ENCODE measurements at places on chromosomes 5 and 9.

- DNase-seq = no peak
These were observed 15.0 kb downstream of the TLX3 start for GRCh38 chr5:171323806-171324632.

DNA sequence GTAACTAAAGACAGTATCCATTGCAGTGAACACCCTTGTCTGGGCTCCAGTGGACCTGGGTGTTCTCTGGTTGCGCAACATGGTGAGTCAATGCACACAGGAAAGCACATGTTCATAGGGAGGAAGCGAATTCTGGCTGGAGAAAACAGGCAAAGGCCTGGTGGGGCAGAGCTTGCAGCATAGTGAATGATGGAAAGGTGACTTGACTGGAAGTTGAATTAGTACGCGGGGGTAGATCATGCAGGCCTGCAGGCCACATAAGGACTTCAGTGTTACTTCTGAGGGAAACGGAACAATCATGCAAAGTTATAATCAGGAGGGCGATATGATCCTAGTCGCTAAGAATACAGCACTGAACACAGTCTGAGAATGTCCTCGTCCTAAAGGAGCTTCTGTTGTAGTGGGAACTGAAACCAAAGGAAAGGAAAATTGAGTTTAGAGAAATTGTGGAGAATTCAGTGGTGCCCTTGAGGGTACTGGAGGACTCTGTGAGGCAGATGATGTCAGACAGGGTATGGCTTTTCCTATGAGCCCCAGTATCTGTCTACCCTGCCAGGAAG, 71.9 kb upstream of the RANBP3L start:
- DNase-seq = no peak

DNA sequence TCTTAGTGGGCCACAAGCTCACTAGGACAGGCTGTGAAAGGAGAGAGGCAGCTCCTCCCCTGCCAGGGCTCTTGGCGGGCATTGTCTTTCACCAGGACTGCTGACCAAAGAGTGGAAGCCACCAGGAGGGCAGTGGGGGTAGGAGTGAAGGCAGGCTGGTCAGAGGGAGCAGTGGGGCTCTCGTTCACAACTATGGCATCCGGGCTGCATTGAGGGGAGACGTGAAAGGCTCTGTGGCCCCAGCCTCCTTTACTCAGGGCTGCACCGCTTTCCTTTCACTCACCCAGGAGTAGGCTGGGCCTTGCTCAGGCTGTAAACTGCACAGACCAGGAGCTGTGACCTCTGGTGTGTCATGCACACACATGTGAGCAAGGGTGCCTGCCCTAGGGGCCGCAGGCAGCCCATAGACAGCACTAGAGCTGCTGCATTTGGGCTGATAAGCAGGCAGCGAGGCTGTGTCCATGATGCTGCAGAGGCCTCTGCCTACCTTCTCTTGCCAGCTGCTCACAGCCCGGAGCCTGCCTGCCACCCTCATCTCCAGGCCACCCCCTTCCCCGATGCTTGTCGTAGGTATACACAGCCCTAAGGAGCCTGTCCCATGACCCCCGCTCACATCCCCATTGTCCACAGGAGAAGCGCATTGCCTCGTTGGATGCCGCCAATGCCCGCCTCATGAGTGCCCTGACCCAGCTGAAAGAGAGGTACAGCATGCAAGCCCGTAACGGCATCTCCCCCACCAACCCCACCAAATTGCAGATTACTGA, 130.4 kb downstream of the DAB2IP start:
- no peak for DNase-seq

DNA sequence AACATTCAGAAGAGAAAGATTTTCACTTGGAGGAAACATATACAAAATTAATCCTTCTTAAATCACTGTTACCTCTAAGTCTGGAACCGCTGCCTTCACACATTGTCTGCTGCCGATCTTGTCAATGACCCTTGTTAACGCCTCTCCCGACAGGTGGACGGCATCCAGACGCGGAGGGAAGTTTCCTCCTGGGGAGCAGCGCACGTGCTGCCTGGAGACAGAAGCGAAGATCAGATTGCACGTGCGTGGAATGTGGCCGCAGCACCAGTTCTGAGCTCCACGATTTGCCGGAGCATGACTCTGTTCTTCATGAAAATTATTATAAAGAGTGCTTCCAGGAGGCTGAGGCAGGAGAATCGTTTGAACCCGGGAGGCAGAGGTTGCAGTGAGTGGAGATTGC, 183.6 kb upstream of the IRX4 start:
- DNase-seq = no peak

DNA sequence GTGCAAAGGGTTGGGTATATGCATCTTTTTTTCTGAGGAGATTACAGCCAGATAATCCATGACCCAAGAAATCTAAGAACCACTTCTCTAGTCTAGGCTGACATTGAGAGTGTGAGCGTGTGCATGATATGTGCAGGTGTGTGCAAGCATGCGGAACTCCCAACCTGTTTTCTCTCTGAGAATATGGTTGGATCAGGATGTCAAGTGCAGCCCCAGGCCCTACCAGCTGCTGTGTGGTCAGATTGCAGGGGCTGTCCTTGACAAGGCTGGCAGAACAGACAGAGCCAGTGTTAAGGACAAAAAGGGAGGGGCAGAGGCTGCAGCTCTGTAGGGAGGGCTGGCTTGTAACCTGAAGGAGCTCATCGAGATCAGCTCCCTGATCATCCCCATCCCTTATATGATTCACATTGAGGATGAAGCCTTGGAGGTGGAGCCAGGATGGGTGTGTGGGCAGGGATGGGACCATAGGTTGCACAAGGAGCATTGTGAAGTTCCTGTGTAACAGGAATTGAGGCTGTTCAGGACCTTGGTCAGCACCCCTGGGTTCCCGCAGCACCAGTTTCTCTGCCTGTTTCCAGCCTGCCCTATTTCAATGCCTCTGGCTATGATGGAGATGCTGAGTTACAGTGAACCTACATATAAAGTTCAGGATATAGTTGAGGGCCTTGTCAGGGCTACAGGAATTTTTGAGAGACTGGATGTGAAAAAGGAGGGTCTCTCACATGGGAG, 52.6 kb upstream of the ARAP3 start:
- DNase-seq = peak; percentile 7

- no peak for DNase-seq
These were observed 51.0 kb upstream of the DHFR start for GRCh38 chr5:80705801-80706200.

- DNase-seq = no peak
These were observed at the start of gene ACOT12 for GRCh38 chr5:81393783-81394718. Gene ACOT12, minus strand, starts transcription at chr5:81394134. Its CDS starts 20 bp downstream, at chr5:81394114.

GRCh38 chr5:115857626-115858349, 16.1 kb downstream of the AP3S1 start:
- peak; percentile 1 for DNase-seq

DNA sequence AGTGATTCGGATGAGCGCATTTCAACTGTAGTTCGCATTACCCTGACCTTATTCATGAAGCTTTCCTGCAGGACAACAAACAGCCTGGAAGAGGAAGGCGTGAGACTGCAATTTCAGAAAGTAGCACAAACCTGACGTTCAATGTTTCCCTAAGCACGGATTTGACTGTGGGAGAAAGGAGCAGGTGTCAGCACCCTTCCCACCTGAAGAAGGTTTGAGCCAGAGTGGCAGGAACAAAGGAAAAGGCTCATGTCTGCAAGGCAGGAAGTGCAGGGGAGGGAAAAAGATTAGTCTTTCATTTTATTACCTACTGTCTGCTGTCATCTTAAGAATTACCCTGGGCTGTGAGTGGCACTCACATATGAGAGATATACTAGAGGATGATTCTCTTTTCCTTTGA, 114.0 kb downstream of the MED10 start:
- no peak for DNase-seq

GRCh38 chr5:10272053-10272874, 22.2 kb downstream of the CCT5 start:
- DNase-seq = no peak

DNA sequence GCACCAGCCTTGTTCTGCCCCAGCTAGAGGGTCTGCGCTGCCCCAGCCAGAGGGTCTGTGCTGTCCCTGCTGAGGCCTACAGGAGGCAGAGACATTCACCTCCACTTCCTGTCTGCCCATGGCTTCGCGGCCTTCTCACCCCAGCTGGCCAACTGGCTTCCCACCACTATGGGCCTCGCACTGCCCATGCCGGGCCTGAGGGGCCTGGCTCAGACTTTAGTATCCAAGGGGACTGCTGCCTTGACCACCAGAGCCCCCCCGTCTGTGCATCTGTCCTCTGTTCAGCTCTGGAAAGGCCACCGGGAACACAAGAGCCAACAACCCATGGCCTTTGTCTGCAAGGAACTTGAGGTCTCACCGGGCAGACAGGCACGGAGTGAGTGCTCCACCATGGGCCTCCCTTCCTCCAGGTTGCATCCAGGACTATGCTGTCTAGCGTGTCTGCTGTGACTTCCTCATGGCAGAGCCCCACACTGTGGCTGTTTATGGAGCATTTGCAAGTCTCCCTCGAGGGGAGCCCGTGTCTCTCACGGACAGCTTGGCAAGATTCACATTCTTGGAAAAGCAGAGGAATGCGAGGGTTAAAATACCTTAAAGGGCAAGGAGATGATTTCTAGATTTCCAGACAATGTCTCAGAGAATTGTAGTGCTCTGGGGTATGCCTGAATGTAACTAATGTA, 1.7 kb downstream of the DCANP1 start:
- no peak for DNase-seq

GRCh38 chr5:92694067-92694466, 887.0 kb downstream of the NR2F1-AS1 start:
- DNase-seq = no peak

DNA sequence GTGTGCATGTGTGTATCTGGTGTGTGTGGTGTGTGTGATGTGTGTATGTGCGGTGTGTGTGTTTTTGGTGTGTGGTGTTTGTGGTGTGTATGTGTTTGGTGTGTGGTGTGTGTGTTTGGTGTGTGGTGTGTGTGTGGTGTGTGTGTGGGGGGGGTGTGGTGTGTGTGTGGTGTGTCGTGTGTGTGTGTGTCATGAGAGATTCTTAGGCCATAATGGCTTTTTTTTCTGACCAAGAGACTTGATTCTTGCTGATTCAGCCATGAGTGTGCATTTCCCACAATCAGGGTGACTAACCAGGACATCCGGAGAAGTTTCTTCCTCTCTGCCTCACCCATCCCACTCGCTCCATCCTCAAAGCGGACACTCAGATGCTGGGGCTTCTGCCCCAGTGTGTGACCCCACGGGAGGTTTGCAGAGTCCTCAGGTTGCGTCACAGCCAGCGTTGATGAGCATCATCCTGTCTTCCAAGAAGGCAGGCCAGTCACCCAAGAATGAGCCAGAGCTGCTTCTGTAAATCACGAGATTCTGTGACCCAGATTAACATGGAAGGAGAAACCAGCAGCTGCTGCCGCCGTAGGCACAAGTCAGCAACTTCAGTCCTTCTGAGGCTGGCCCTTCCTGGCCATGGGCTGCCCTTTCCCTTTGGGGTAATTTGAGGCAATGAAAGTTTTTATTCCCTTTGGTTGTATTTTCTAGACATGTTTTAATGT, 12.5 kb upstream of the CTSL start:
- DNase-seq = no peak

GRCh38 chr9:95796029-95796428, 79.5 kb upstream of the ERCC6L2 start:
- peak; percentile 90 for DNase-seq

DNA sequence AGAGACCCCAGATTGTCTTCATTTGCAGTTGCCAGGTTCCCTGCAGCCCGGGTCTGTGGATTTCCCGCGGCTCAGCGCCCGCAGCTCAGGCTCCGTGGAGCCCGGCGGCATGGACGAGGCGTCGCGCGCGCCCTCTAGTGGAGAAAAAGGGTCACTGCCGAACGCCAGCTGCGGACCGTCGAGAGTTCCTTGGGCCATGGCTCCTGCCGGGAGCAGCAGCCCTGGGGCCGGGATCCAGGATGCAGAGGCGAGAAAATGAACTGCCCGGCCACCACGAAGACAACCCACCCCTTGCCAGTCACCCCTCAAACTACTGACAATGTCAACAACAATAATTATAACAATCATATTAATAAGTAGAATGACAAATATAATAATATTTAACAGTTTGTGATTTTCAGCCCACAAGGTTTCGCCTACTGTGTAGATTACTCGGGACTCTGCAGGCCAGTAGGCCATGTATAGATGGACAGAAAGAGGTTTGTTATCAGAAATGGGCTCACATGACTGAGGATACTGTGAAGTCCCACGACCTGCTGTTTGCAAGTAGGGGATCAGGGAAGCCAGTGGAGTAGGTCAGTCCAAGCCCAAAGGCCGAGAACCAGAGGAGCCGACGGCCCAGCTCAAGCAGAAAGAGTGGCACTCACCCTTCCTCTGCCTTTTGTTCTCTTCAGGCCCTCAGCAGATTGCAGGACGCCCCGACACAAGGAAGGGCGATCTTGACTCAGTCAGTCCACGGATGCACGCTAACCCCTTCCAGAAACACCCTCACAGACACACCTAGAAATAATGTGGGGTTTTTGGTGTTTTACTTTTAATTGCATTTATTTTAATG, 43.1 kb downstream of the BOD1 start:
- peak; percentile 19 for DNase-seq

DNA sequence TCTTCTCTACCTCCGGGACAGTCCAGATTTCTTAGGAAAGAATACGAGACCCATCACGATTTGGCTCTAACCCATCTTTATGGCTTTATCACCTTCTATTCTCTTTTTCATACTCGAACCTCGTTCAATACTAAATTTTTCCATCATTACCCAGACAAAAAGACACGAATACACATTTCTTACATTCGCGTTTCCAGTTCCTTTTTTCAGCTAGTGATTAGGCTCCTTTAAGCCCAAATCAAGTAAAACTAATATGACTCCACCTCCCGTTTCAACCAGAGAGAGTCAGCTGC, 506 bp downstream of the ZBTB6 start:
- DNase-seq = no peak

DNA sequence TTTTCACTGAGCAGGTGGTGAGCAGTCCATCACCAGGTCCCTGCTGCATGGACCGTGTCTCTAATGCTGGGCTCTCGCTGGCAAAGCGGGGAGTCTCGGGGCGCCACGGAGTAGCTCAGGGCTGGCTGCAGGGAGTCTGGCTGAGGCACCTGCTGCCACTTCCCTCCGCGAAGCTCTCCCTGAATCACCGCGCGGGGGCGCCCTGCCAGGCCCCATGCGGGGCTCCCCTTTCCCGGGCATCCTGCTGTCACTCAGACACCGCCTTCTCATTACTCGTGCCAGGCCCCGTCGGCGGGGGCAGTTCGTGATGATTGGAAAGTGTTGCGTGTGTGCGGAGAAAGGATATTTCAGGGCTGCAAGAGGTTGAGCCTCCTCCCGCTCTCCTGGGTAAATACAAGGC, 335.8 kb downstream of the IRX2 start:
- DNase-seq = no peak

- DNase-seq = no peak
These were observed 329.9 kb upstream of the ITGA1 start for GRCh38 chr5:52457810-52458209.

DNA sequence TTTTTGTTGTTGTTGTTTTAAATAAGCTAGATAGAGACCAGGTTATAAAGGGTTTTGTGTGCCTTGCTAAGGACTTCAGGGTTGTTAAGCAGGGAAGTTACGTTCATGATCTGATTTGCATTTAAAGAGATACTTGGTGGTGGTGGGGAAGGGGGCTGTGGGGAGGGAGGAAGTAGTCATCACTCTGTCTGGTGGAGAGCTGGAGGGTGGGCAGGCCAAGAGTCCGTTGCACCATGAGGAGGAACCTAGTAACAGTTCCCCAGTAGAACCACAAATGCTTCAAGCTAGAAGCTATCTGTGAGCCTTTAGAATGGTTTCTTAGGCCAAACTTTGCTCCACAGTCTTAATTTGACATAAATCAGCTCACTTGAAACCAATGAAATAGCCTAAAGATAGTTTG, 18.7 kb upstream of the ROPN1L start:
- DNase-seq = no peak

All from NCI-H1105 treated with DMSO at 0.1 percent for 48 hours (cell line).